ENCODE measurements at places on chromosomes 1 and 21.

GRCh38 chr1:29094954-29095353 is 28.7 kb downstream of the TMEM200B start:
- no peak for DNase-seq

DNA sequence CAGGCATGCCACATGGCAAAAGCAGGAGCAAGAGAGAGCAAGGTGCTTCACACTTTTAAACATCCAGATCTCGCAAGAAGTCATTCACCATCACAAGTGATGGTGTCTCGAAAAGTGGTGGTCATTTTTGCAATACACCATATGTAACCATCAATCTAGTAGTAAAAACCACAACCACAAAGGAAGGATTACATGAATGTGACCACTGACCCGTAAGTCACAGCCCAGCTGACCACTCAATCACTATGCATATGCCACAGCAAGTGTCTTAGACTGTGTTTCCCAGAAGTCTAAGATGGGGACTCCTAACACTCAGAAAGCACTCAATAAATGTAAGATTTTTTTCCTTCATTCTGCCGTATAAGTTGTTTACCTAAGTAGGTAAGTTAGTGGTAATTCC is 76.9 kb downstream of the FH start:
- no peak for DNase-seq

GRCh38 chr1:168319691-168320090 is 39.0 kb downstream of the TBX19 start:
- DNase-seq, result no peak

- no peak for DNase-seq
Observed at GRCh38 chr21:40315626-40316025, 448.4 kb downstream of the PCP4 start.

DNA sequence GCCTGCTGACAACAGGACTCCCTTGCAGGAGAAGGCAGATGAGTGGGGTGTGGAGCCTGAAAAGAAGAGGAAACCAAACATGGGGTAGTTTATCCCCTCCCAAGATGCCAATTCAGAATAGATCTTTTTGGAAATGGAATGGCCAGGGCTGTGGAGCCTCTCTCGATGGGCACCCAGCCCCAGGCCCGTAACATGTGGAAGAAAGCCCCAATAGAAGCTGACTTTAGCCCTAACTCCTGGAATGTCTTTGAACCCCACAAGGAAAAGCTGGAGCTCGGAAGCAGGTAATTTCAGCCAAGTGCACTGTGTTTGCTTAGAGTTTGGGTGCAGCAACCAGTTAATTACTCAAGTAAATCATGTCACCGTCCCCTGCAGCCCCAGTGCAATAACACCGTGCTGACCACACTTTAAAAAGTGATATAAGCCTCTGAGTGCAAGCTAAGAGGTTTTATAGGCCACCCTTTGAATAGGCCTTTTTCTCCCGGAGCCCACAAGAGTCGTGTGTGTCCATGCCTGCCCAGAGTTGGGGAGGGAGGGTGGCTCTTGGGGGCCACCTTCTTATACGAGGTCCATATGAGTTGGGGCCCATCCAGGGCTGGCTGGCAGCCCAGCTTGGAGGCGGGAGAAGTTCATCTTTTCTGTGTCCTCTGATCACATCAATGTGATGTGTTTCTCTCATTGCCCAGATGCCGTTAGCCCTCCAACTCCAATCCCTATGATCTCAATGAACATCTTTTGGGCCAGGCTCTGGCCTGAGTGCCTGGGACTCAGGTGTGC is 153.2 kb downstream of the TRABD2B start:
- DNase-seq, result no peak

- no peak for DNase-seq
Observed at GRCh38 chr21:45404730-45405270, at the start of gene COL18A1. COL18A1 (plus strand) TSS chr21:45405165; CDS start chr21:45405231, 66 bp downstream.

- DNase-seq, result no peak
Observed at GRCh38 chr1:47238935-47239592, 7.0 kb upstream of the TAL1 start.

GRCh38 chr1:14282707-14283106 is 315.8 kb upstream of the KAZN start:
- DNase-seq, result no peak

DNA sequence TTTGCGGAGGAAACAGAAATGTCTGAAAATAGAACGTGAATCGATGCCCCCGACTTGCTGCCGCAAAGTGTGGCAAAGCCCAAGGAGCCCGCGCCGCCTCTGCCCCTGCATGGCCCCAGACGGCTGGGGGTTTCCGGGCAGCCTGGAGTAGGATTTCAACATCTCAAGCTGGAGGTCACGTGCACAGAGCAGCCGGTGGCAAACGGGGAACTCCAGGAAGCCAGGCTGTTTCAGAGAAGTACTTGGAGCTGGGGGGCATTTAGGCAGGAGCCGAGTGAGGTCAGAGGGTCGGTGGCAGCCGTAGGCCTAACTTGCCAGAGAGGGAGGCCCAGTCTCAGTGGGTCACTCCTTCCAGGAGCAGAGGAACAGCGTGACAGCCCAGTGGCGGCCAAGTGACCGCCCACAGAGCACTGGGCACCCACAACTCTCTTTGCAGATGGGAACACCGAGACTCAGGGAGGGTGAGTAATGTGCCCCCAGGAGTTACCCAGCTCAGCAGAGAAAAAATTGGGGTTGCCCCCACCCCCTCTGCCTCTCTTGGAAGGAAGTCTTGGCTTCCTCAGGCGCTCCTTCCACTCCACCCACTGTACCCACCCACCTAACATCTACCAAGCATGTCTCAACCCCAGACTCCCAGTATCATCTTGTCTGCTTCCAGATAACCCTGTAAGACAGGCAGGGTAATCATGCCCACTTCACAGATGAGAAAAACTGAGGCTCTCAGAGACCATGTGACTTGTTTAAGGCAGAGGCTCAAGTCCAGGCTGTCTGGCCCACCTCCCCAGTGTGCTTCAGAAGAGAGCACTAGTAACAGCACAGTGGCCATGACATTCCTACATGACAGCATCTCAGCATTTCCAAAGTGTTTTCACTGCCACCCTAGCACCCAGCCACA is 179.4 kb downstream of the HIVEP3 start:
- DNase-seq, result peak; percentile 42

- no peak for DNase-seq
Observed at GRCh38 chr1:232405781-232406180, 224.2 kb downstream of the SIPA1L2 start.
